ENCODE measurements at places on chromosomes 4 and X.

DNA sequence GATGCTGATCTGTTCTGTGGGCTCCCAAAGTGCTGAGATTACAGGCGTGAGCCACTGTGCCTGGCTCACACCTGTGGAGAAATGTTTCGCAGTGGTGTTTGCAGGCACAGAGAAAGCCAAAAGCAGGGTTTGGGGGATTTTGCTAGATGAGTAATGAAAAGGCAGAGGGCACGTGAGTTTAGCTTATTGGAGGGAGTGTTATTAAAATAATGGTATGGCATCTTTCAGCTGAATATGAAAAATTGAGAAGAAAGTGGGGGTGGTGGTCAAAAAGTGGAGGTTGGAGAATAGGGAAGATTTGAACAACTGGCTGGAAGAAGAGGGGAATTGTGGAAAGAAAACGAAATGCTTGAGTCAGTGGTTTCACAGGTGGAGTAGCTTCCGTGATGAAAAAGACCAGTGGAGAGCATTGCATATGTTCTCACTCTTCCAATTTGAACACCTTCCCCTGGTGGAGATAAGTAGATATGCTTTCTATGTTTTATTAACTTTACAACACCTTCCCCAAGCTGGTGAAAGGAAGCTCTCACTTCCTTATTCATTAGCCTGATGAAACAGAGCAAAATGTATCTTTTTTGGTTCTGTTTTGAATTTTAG lies 1.1 kb upstream of the CHST7 start:
- no peak for DNase-seq

DNA sequence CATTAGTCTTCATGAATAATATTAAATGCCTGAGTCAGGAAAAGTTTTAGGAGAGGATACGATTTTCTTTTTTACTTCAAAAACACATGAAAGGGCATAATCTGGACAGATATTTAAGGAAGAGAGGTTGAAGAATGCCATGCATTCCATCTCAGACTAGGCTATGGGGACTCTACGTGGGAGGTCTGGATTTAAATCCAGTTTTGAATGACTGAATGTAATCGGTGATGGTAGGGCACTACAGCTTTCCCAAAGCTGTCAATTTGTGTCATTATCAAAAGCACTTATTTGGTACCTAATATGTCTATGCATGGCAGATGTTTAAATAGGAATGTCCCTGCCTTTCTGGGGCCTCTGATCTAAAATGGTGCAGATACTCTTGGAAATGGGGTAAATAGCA lies 59.3 kb upstream of the RPL34 start:
- no peak for DNase-seq

DNA sequence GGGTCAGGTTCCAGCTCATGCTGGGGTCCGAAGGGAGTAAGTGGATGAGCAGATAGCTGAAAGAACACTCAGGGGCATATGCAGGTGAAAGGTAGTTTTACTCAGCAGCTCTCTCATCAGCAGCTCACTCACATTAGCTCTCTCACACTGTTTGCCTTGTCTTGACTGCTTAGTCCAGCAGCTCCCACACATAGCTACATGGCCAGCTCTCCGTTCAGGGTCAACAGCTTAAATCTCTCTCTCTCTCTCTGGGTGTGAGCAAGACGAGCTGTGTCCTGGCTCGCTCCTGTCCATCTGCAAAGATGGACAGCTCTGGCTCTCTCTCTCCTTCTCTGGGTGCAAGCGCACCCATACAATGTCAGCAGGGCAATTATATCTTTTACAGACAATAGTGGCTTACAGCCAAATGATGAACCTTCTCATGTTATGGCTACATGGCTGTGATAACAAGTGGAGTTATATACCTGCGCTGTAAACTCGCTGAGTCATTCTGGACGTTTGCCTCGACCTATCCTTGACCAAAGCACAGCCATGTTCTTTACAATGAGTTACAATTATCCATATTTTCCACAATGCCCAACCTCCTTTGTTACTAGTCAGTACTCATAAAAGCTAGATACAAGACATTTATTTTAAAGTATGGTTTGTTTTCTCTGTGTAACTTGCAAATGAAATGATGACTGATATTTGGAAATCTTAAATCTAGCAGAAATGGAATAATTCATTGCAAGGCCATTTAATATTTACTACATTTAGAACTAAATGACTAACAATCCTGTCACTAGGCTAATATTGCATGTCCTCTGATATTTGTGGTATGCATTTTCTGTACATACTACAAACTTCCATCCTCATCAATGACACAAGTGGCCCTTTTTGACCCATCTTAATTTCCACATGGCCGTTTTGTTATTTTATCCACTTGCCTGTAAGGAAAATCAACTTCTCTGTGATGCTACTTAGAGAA lies 9.3 kb downstream of the PAPSS1 start:
- DNase-seq: no peak

DNA sequence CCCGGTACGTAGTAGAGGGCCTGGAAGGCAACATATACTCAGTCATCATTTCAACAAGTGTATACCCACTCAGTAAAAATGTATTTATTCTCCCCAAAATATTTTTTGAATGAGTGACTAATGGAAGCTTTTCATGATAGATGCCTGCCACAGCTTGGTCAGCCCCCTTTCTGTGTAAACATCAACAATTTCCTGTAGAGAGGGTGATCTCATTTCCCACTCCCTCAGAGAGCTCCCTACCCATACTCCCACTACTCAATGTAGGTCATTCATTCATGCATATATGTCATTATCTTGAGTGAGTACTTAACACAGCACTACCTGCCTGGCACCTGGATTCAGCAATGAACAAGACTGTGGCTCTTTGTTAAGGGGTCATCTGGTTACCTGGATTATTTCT lies 81.9 kb downstream of the STK32B start:
- no peak for DNase-seq

DNA sequence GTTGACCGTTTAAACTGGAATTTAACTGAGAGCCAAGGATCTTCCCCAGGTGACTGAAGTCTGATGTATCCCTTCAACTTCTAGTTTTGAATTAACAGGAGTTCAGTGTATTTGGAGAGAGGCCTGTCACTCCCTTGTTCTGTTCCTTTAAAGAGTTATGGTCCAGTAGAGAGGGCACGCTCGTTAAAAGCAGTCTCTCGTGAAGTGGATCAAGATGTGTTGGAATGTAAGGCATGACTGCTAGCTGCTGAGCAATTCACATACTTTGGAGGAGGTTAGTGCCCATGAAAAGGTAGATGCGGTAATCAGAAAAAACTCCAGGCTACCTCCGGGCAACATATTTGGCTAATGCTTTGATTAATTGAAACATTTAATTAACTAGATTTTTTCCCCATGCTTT lies 65.7 kb downstream of the SHROOM2 start:
- no peak for DNase-seq

DNA sequence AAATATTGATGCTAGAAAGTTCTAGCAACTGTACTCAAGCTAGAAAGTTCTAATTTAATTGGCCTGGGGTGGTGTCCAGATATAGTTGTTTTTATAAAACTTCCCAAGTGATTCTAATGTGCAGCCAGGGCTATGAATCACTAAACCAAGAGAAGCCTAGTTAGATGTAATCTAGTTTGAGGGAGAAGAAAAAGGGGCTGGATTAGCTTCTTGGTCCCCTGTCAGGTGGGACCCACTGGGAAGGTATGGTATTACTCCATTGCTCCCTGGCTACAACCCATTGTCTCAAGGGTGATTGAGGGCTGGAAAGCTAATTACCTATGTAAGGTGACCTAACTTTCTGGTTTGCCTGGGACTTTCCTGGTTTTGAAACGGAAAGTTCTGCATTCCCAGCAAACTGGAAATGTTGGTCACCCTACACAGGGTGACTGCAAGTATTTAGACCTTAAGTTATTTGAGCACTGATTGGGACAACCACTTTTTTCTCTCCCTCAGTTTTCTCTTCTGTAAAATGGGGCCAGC lies 23.9 kb upstream of the MSN start:
- no peak for DNase-seq

DNA sequence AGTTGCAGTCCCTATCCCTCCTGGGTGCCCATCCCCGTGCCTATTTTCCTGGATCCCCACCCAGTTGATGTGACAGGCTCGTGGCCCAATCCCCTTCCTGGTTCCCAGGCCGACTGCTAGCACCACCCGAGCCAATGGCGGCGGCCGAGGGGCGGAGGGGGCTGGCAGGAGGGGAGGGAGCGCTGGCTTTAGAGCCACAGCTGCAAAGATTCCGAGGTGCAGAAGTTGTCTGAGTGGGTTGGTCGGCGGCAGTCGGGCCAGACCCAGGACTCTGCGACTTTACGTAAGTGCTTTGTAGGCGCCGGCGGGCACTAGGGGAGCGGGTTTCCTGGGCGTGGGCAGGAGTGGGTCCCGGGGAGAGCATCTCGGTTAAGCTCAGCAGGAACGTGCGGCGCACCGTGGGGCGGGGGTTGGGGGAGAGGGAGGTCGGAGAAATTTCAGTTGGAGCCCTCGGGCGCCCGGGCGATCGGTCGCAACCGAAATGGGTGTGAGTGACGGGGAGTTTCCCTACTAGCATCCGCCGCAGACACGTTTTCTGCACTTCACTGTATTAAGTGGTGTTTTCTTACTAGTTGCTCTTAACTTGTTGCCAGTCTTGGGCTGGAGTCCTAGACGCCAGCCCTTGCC lies at the start of gene PLS3:
PLS3 (plus strand) TSS at position 197 of the 627 bp plus-strand sequence. CDS start 49,077 bp downstream, outside the sequence.
- peak; percentile 3 for DNase-seq

DNA sequence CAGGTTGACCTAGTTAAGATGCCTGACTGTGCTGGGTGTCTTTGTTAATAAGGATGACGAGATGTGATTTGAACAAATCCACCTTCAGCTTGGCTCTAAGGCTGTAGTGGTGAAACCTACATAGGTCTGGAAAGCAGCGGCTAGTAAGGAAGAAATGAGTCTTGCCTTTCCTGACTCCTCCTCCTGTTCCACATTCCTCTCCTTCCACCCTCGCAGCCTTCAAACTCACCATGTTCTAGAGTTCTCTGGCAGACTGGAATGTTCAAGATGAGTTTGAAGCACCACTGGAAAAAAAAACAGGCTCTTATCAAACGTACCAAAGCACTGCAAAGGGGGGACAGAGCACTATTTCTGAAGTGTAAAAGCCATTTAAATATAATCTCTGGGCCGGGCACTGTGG lies 395.4 kb downstream of the BMPR1B start:
- DNase-seq: no peak

- no peak for DNase-seq
Observed at GRCh38 chrX:2502120-2502667, 1.4 kb upstream of the DHRSX start.

GRCh38 chrX:112997991-112998390 lies 157.4 kb upstream of the AMOT start:
- DNase-seq: no peak

GRCh38 chrX:30215357-30215843 lies at the start of gene MAGEB2:
Gene MAGEB2 (plus strand): TSS chrX:30215563. CDS start chrX:30218581, 3,018 bp downstream.
- DNase-seq: no peak

DNA sequence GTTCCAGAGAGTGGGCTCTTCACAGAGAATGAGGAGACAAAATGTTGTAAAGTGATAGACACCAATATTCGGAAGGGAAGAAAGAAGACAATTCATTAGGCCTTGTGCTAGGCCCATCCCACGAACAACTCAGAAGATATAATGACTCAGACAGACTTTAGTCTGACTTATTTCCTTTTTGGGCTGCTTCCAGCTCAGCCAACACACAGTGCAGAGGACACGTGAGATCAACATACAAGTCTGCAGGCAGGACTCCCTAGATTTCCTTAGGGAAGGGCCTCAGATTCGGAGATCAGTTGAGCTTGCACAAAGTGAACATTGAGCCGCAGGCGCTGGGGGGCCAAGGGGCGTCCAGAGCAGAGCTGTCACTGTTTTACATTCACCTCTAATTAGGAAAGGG lies 290.7 kb upstream of the TENM3 start:
- DNase-seq: no peak

- DNase-seq: no peak
Observed at GRCh38 chrX:131812847-131813825, 210.0 kb upstream of the STK26 start.

GRCh38 chr4:183823434-183823833 lies 81.7 kb upstream of the STOX2 start:
- DNase-seq: no peak

GRCh38 chr4:156109943-156110900 lies 156.6 kb upstream of the CTSO start:
- no peak for DNase-seq

DNA sequence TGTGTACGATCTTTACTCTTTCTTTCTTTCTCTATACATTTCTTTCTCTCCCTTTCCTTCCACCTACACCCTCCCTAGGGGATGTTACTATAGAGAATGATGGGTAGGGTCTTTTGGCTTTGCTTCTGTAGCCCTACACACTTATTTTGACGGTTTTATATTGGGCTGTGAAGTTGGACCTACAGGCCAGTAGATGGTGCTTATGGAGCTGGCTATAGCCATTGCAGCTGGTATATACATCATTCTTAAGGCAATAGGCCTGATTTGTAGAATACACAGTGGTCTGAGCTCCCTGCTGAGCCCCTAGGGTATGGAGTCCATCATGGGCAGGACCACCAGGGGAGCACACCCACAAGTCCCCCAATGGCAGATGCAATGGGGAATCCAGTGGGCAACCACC lies 1869.7 kb downstream of the STIM2 start:
- no peak for DNase-seq

GRCh38 chr4:169098532-169098931 lies 88.5 kb upstream of the CBR4 start:
- DNase-seq: no peak

- DNase-seq: no peak
Observed at GRCh38 chr4:142285222-142285583, 560.9 kb downstream of the INPP4B start.

- peak; percentile 52 for DNase-seq
Observed at GRCh38 chr4:2824836-2825381, 18.7 kb upstream of the ADD1 start.

DNA sequence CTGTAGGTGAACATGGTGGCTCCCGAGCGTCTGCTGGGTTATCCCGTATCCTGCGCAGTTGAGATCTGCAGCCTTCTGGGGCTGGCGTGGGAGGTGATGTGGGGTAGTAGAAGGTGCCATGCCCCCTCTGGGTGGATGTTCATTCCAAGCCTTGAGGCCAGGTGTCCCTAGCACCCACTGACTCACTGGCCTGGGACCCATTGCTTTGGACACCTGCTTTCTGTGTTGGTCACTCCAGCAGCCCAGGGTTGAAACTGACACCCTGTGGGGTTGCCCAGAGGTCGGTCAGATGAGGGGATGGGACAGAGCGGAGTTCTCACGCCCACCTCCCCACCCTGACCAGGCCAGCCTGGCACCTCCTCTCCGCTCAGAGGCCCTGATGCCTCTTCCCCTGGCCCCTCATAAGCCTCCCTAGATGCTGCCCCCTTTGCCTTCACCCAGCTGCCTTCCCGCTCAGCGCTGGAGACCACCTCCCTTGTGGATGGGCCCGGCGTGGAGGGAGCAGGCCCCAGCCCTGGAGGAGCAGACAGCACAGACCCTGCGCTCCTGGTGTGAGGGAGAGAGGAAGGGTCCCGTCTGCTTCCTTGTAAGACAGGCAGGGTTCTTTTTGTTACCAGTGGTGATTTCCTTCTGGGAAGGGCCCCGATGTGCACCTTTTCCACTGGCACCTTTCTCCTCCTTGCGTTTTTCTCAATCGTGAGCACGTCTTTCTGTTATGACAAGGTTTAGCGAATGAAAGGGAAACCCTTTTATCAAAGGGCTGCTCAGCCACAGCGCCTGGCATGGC lies 2.0 kb downstream of the DOK7 start:
- no peak for DNase-seq

All from activated naive CD4-positive, alpha-beta T cell treated with anti-CD3 and anti-CD28 coated beads, Interleukin-2, amount 50 U/mL, for 72 hours (primary cell).